ENCODE measurements at places on chromosomes 2 and 18.

- DNase-seq, result no peak
These were observed 13.4 kb upstream of the DOCK10 start for GRCh38 chr2:225055714-225056113.

GRCh38 chr2:159199761-159200465 is 86.6 kb downstream of the WDSUB1 start:
- no peak for DNase-seq

DNA sequence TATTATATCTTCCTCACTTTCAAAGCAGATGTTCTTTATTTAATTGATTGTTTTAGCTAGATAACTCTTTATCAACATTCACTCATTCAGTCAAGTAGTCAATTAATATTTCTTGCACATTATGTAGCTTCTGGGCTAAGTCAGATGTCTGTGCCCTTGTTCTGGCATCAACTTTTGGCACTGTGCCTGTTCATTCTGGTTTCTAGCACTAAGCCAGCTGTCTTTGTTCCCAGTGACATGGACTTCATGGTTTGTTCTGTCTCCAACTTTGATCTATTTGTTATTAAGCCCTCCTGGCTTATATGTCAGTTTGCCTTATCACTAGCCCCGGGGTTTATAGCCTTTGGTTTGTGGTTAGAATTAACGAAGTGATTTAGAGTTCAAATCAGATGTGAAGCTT is 247.9 kb upstream of the SYT4 start:
- DNase-seq, result no peak

DNA sequence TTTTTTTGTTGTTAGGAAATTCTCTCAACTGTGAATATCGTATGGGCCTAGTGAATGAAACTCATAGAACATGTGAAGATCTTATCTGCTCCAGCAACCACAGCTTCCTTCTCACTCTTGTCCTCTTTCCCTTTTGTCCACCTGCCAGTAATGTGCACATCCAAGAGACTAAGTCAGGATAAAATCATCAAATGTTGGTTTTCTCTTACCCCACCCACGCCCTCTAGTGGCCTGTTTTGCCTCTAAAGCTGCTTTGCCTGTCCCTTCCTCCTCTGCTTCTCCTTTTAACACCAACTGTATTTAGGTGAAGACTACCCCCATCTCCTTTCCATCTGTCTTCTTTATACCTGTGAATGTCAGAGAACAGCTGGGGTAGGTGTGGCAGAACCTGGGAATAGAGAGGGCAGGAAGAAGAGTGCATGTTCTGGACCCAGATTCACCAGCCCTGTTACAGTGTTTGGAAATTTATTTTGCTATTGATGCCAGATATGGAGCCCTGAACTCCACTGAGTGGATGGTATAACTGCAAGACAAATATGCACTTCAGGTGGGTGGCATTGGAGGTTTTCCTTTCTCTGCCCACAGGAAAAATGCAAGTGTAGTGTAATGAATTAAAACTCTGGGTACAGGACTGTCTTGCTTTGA is 8.4 kb upstream of the MGAT5 start:
- peak; percentile 77 for DNase-seq

GRCh38 chr18:49630246-49630699 is 68.4 kb downstream of the LIPG start:
- DNase-seq, result no peak

GRCh38 chr2:213353419-213353818 is 69.2 kb downstream of the SPAG16 start:
- DNase-seq, result no peak

DNA sequence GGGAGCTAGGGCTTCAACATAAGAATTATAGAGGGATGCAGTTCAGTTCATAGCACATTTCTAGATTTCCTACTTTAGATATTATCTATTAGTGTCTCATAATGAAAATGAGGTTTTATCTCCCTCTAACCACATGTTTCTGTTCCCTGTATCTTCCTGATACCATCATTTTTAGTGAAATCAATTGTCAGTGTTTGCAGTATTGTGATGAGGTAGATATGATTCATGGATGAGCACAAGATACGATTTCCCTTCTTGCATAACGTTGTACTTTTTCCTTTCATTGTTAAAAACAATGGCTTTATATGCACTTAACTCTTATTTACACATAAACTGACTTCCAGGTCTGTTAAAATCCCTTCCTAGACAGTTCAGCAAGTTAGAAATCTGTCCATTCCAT is 211.4 kb downstream of the ZBTB7C start:
- DNase-seq, result no peak

- no peak for DNase-seq
These were observed 28.4 kb downstream of the OTX1 start for GRCh38 chr2:63078852-63079606.

DNA sequence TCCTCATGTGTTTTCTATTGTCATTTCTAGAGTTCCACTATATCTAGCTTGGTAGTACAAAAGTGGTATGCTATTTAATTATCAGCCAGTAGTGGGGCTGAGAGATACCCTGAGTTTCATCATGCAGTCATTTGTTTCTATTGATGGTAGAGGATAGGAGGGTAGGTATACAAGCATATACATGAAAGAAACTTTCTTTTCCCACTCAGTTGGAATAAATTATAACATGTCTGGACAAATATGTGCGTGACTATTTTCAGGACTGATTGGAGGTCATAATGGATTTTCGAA is 633.2 kb downstream of the NRXN1 start:
- DNase-seq, result no peak

GRCh38 chr2:202278036-202278760 is 12.6 kb downstream of the NOP58 start:
- no peak for DNase-seq

DNA sequence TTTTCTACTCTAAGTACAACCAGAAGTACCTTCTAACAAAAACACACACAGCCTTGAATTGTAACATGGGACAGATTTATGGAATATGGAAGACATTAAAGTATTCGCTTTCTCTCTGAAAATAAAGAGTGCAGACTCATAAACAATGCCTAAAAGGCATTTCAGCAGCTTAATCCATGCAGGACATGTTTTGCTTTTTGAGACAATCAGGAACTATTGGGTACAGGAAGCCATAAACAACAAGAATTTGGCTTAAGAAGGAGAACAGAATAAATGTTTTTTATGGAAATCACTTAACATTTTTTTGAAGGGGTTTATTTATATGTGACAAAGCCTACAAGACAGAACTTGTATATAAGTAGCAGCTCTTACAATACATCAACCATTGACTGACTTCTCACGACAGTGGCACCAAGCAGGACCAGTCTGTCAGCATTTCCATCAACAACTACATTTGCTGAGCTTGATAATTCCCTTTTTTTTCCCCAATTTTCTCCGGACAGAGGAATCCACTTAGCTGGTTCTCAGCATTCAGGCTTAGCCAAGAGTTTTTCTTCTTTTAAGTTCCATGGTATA is 140.1 kb downstream of the EXOC6B start:
- DNase-seq, result no peak

- DNase-seq, result no peak
These were observed 75.4 kb downstream of the ANKRD12 start for GRCh38 chr18:9211955-9212354.

DNA sequence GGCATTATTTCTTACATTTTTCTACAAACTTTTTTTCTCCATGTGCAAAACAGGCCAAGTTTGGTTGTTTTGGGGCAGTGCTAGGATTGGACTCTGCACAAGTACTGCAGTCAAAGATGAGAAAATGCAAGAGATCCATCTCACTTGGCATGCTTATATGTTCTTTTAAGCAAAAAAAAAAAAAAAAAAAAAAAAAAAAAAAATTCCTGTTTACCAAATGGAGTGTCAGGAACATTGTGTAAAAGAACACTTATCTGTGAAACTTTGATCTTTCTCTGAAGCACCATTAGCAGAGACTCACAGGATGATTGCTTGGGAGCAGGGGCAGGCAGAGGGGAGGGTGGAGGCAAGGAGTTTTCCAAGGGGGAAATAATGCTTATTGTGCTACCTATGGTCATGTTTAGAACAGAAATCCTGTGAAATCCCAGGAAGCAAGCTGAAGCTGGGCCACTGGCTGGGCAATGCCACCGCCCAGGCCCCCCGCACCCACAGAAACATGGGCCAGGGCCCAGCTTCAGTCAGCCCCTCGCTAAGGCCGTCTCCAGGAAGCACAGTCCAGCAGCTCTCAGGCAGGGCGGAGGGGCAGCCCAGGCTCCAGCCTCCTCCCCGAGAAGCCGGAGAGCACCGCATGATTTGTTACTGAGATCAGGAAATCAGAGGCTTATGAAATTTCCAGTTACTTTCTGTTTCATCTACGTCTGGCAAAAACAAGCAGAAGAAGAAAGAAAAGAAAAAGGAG is 229.4 kb downstream of the ZNF516 start:
- DNase-seq, result no peak

GRCh38 chr2:74420006-74420405 is 1.4 kb downstream of the C2orf81 start:
- DNase-seq, result no peak

- no peak for DNase-seq
These were observed 69.5 kb upstream of the PELI1 start for GRCh38 chr2:64213532-64214275.

- no peak for DNase-seq
These were observed 44.0 kb downstream of the SGPP2 start for GRCh38 chr2:222468346-222468745.

DNA sequence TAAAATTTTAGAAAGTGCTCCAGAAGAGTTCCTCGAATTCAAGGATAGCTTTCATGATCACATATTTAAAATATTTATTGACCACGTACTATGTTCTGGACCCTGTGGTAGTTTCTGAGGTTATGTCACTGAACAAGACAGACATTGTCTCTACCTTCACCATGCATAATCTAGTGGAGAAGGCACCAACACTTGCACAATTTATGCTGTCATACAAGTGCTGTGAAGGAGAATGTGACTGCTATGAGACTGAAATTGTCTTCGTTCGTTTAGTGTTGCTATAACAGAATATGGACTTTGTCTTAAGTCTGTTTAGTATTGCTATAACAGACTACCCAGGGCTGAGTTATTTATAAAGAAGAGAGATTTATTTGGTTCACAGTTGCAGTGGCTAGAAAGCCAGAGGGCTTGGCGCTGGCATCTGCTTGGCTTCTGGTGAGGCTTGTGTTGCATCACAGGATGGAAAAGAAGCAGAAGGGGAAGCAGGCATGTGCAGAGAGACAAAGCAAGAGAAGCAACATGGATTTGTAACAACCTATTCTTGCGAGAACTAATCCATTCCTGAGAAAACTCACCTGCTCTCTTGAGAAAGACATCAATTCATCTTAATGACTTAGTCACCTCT is 50.0 kb upstream of the RFX8 start:
- no peak for DNase-seq

DNA sequence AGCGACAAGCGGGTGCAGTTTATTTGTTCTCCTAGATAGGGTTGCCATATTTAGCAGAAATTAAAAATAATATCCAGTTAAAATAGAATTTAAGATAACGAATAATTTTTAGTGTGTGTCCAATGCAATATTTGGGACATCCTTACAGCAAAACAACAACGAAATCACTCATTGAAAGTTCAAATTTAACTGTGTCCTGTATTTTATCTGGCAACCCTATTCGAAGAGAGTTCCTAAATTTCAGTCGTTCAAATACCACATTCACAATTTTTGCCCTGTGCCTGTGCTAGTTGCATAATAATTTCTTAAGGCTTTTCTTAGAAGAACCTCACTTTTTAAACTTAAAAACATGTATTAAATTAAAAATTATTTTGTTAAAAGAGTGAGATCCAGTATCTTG is 664 bp downstream of the DGUOK start:
- DNase-seq, result no peak

DNA sequence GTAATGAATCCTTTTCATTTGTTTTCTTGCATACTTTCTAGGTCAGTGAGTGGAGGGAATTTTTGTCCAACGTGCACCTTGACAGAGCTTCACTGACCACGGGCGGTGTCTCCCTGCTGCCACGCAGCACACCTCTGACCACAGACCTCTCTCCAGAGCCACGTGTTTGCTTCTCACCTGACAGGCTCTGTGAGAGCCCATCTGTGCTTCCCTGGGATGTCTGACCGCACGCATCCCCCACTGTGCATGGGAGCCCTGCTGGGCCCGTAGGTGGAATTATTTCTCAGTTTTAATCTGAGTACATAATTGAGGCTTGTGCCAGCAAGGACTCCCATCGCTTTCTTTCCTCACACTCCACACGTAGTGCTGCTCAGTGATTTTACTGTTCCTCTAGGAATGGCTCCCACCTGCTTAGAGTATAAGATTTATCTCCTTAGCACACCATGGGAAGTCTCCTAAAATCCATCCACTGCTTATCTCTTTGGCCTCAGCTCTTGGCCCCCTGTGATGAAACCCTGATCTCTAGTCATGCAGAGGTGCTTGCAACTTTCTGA is 482.6 kb downstream of the TSN start:
- DNase-seq, result no peak

GRCh38 chr2:36902385-36903120 is 63.8 kb downstream of the STRN start:
- DNase-seq, result no peak

DNA sequence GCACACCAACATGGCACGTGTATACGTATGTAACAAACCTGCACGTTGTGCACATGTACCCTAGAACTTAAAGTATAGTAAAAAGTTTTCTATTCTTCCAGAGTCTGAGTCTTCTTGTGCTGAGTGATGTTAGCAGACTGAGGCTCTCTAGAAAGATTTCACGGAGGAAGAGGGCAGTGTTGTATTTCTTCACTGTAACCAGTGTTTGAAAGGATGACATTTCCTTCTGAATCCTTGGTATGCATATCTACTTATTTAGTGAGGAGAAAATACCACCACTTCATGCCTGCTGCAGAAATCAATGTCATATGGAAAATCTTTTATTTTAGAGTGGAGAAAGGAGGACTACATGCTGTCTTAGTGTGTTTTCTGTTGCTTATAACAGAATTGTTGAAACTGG is 357.1 kb downstream of the CCDC85A start:
- no peak for DNase-seq

DNA sequence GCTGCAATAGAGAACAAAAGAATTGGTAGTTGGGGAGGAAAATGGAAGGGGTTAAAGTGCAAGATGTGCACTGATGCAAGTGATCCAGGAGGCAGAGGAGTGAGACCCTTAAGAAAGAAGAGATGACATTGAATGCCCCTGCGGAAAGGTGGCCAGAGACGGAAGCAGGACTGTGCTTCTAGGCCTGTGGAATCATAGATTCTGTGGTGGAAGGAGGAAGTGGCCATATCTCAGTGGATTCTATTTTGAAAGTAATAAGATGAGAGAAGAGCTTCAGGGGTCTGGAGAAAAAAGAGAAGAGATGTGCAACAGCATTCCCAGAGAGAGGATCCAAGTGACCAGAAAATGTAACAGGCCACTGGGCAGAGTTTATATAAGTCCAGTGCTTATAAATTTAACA is 18.6 kb upstream of the GYPC start:
- no peak for DNase-seq

GRCh38 chr18:5890331-5891183 is 4.8 kb downstream of the TMEM200C start:
- DNase-seq, result no peak

GRCh38 chr2:7117076-7117475 is 199.9 kb downstream of the RNF144A start:
- no peak for DNase-seq

- no peak for DNase-seq
These were observed 145.5 kb downstream of the ABCA12 start for GRCh38 chr2:214992911-214993310.

DNA sequence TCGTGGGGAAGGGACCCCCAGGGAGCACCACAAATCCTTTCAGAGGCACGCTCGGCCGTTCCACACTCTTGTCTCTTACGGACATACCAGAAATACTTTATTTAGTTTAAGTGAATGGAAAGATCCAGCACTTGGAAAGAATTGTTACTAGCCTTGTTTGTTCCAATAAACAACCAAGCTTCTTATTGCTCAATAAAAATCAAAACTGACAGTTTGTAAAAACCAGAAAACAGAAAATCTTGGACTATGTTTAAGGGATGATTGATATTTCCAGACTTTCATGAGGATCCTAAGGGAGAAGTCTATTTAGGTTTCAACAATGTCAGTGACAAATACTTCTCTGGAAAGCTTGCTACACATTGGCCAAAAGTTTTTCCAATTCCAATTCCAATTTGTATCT is 31.6 kb upstream of the CCBE1 start:
- DNase-seq, result no peak

All from effector CD4-positive, alpha-beta T cell (primary cell).